ENCODE measurements at places on chromosomes 7 and 10.

- no peak for DNase-seq
Measured at GRCh38 chr10:114526126-114526503, 121.8 kb upstream of the AFAP1L2 start.

GRCh38 chr7:116752305-116753074 is 80.5 kb downstream of the MET start:
- DNase-seq: no peak

DNA sequence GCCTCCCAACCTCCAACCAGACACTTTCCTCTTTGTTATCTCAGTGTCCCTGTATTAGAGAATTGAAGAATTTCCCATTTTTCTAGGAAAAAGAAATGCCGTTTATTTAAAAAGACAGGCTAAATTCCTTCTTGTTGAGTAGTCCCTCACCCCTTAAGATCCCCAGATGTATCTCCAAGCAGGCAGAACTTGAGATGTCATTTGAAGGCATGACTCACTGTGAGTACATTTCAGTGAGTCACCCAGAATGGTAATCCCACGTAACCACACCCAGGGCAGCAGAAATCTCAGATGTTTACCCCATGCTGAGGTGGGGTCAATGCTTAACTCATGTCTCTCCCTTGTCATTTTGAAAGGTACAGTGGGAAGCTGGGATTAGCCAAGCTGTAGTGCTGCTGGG is 4.4 kb downstream of the ZNF655 start:
- no peak for DNase-seq

DNA sequence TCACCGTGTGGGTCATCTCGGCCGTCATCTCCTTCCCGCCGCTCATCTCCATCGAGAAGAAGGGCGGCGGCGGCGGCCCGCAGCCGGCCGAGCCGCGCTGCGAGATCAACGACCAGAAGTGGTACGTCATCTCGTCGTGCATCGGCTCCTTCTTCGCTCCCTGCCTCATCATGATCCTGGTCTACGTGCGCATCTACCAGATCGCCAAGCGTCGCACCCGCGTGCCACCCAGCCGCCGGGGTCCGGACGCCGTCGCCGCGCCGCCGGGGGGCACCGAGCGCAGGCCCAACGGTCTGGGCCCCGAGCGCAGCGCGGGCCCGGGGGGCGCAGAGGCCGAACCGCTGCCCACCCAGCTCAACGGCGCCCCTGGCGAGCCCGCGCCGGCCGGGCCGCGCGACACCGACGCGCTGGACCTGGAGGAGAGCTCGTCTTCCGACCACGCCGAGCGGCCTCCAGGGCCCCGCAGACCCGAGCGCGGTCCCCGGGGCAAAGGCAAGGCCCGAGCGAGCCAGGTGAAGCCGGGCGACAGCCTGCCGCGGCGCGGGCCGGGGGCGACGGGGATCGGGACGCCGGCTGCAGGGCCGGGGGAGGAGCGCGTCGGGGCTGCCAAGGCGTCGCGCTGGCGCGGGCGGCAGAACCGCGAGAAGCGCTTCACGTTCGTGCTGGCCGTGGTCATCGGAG is 1.8 kb downstream of the ADRA2A start:
- no peak for DNase-seq

- peak; percentile 16 for DNase-seq
Measured at GRCh38 chr7:100516135-100516812, 22.7 kb upstream of the AGFG2 start.

- DNase-seq: no peak
Measured at GRCh38 chr7:22066522-22066921, 120.8 kb upstream of the CDCA7L start.

DNA sequence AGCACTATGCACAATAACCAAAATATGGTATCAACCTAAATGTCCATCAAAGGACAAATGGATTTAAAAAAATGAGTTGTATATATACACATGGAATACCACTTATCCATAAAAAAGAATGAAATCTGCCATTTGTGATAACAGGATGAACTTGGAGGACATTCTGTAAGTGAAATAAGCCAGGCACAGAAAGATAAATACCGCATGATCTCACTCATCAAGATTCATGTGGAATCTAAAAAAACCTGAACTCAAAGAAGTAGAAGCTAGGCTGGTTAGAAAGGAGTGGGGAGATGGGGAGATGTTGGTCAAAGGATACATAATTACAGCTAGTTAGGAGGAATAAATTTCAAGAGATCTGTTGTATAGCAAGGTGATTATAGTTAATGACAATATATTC is 17.3 kb upstream of the AOC1 start:
- no peak for DNase-seq

DNA sequence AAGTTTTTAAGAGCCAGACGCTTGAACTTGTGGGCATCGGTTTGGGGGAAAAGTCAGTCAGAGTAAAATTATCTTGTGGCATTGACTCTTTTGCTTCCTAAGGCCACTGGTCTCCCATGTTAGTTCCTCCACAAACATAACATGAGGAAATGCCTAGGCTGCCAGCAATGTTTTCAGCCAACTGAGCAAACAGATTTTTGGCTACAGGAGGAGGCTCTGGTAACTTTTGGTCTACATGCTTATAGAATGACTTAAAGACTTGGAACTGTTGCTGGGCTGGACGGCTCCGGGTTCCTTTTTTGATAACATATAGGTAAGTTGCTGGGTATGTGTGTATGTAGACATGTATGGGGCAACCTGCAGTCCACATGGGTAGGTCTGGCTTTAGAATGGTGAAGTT is 9.6 kb upstream of the ZNF239 start:
- DNase-seq: no peak

DNA sequence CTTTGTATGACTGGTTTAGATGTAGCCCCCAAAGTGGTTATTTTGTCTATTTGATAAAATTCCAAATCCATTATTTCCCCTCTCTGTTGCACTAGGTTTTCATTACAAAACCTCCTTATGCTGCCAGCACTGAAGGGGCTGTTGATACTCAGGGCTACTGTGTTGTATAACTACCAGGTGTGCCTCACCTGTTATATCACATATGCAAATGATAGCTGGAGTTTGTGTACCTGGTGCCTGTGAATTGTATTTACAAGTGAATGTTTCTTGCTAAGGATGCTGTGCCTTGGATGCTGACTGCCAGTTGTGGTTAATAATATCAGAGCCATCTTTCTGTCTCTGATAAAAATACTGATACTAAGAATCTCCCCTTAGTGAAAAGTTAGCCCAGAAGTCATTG is 84.8 kb upstream of the CCDC6 start:
- no peak for DNase-seq

- DNase-seq: no peak
Measured at GRCh38 chr7:56040730-56041129, 10.5 kb downstream of the PSPH start.

GRCh38 chr10:18261063-18261610 is 120.9 kb downstream of the CACNB2 start:
- no peak for DNase-seq

- DNase-seq: no peak
Measured at GRCh38 chr10:28190196-28190595, 112.7 kb downstream of the MPP7 start.

DNA sequence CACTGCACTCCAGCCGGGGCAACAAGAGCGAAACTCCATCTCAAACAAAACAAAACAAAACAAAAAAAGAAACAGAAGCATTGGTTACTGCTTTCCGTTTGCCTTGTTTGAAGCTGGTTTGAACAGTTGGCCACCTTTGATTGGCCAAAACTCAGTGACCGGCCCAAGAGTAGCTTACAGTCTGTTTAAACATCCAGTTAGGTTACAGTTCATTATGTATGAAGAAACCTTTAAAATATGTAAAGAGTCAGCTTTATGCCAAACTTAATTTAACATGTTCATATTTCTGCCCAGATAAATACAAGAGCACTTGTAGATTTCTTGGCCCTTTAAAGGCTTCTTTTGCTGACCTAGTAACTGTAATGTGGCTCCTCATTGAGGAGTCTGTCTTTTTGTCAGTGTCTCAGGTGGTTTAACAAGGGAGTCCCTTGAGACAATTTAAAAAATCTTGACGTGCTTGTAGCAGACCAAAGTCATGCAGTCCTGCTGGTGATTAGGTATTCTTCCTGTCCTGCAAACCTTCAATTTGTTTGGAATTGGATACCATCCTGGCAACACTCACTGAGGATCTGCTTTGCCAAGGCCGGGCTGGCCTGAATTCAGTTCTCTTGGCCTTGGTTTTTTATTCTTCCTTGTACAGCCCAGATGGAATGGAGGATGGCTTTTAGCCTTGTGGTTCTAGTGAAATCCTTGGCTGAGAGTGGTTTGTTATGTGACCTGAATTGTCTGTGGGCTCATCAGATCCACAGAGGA is 128.9 kb downstream of the PLXDC2 start:
- DNase-seq: no peak

GRCh38 chr7:97982647-97983046 is 7.3 kb downstream of the OCM2 start:
- no peak for DNase-seq

GRCh38 chr10:97134110-97134509 is 51.6 kb downstream of the SLIT1 start:
- no peak for DNase-seq

DNA sequence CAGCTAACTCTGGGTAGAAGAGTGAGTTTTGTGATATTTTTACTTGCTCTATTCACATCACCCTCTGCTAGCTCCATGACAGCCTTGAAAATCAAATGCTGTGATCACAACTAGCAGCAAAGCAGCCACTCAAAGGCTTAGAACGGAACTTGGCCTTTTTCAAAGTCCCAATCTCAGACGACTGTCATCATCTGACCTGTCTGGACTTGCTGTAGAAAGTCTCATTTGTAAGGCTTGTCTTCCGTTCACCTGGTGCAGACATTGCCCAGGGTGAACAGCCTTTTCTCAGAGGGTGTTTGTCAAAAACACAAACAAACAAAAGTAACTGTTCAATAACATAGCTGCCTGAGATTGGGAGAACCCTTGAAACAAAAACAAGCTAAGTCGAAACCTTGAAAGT is 458.9 kb upstream of the ADARB2 start:
- no peak for DNase-seq

GRCh38 chr7:4786015-4786414 is 10.6 kb downstream of the AP5Z1 start:
- no peak for DNase-seq

DNA sequence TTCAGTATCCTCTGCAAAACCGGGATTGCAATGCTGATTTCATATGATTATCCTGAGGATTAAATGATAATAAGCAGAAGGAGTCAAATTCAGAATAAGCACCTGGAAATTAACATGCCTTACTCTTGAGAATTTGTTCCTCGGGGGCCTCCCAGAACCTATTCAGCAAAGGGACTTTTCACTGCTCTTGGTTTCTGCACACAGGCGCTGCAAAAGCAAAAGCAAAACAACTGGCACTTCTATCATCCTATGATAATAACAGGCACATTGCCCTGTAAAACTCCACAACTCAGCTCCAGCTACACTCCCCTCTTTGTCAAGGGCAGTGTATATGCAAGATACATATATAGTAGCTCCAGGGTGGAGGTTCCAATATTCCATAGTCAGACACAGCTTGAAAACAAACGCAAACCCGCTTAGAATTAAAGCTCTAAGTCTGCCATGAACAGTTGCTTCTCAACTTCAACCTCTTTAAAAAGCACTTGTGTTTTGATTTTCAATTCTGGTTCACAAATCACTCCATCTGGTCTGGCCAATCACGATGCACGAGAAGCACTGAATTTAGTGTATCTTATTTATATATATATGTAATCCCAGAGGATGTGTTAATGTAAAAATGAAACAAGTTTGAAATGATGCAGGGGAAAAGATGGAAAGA is 119.9 kb upstream of the PTER start:
- no peak for DNase-seq

- no peak for DNase-seq
Measured at GRCh38 chr10:48505394-48506112, 99.3 kb downstream of the ARHGAP22 start.

DNA sequence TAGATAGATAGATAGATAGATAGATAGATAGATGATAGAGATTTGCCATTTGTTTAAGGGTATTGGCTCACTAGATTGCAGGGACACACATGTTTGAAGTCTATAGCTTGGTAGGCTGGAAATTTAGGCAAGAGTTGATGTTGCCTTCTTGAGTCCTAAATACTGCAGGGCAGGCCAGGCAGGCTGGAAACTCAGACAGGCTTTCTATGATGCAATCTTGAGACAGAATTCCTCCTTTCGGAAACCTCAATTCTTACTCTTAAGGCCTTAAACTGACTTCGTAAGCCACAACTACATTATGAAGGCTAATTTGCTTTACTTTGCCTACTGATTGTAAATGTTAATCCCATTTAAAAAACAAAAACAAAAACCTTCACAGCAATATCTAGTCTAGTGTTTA is 322.9 kb upstream of the AKR1E2 start:
- no peak for DNase-seq

- DNase-seq: no peak
Measured at GRCh38 chr7:117435475-117436043, 8.3 kb upstream of the ASZ1 start.

DNA sequence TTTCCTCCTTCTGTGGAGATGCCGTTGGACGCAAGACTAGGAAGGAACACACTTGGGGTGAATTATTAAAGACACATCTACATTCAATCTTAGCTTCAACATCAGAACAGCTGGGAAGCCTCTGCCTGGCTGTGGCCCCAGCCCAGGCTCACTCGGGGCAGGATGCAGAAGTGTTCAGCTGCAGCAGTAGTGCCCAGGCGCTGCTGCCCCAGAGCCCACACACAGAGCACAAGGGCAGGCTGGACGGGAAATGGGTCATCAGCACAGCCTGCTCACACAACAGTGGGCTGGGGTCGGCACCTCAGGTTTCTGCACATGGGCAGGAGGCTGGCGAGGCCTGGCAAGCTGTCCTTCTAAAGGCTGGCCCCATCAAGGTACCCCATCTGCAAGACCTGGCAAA is 42.5 kb downstream of the NOD1 start:
- no peak for DNase-seq

DNA sequence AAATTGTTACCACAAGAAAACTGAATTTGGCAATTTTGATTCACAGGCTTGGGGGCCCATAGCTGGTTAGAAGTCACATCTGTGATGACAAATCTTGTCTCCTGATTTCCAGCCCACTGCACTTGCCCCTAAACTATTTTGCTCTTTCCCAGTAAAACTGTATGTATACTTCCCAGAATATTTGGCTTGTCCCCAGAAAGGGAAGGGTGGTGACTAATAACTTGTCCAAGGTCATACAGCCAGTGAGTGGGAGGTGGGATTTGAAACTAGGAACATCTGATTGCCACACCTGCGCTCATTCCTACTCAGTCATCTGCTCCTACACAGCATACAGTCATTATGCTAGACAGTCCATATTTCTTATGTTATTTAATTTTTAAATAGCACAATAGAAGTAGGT is 304.5 kb downstream of the SDHAF3 start:
- no peak for DNase-seq

DNA sequence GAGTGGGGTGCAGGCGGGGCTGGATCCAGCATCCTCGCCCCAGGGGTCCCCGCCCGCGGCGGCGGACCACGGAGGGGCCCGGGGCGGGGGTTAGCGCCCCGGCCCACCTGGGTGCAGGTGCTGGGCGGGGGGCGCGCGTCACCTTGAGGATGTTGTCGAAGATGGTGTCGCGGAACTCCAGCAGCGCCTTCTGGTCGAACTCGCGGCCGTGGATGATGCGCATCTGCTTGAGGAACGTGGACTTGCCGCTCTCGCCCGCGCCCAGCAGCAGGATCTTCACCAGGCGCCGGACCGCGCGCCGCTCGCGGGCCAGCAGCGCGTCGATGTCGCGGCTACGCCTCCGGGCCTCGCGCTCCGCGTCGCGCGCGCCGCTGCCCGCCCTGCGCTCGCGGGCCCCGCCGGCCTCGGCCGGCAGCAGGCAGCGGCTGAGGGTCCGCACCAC is 376 bp downstream of the GNA12 start:
- DNase-seq: no peak

GRCh38 chr10:113362645-113363091 is 190.2 kb upstream of the HABP2 start:
- DNase-seq: no peak

Data from activated T-cell treated with anti-CD3 and anti-CD28 coated beads for 1 hour (primary cell).